ENCODE measurements at places on chromosomes 11 and 22. TPM values are rescaled to one million over a fixed set of nuclear protein-coding genes. Genes with fewer than 3 reads are reported as not detected.

DNA sequence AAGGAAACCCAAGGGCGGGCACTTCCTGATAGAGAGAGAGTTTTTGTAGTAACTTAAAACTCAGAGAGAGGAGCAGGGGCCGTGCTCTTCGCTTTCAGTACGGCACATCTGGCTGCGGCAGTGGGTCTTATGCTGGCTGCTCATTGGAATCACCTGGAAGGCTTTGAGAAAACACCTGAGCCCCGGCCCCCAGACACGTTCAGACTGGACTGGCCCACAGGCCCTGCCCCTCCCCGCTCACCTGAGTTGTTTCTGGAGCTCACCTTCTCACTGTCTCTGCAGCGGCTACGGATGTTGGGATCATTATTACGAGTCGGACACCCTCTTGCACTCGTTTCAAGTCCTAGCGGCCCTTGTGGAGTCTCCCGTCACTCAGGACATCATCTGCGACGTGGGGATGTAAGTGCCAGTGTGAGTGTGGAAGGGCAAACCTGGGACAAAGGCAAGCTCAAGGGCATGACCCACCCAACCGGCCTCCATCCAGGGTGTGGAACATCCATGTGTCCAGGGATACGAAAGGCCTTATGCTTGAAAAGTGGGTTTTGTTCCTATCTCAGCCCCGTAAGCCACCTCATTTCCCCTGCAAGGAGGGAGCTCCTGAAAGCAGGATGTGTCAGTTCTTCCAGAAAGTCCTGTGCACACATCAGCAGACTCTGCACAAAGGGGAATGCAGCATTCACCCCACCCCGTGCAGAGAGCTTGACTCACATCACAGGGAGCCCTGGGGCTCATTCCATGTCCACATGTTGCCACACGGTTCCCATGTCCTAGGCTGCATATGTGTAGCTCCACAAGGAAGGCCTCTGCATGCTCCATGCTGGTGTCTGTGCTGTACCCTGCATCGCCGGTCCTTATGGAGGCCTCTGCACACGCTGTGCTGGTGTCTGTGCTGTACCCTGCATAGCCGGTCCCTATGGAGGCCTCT is 5.4 kb downstream of the NADSYN1 start:
- DNase-seq = no peak
- no peaks in the 10 kb centered on the region for H3K36me3 ChIP-seq
- no peak overlapping the region for H3K27ac ChIP-seq

The NPTXR gene
- 4.7 TPM for polyA plus RNA-seq

DNA sequence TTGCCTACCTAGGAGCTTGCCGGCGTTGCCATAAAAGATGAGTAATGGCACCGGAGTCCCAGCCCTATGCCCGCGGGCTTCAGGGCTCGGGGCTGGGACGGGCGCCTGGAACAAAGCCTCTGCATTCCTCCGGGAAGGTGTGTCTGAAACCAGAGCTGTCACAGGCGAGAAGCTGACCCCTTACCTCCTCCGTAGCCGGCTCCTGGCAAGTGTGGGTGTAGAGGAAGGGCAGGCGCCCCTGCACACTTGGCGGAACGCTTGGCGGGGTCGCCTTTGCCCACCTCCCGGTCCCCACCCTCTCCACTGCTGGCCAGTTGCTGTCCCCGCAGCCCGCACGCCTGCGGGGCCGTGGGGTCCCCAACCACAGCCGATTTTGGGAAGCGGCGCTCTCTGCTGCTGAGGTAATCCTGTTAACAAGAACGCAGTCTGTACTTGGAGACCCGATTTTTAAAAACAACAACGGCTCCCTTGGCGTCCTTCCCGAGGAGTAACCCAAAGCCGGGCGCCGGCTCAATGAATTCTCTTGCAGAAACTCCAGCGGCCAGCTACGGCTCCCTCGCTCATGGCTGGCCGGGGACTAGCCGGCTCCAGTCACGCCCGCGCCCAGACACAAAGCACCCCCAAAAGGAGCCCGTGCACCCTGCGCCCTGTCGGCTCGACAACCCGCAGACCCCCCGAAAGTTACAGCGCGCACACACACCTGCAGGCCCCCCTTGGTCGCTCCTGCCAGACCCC is 89.2 kb downstream of the PLEKHA7 start:
- peaks cover 11% of the 10 kb centered on the region for H3K4me1 ChIP-seq
- H3K27me3 ChIP-seq = peaks cover 24% of the 10 kb centered on the region
- H3K36me3 ChIP-seq = no peaks in the 10 kb centered on the region
- H3K27ac ChIP-seq = no peak overlapping the region
- DNase-seq = peak; percentile 29
- peak overlapping the region; percentile 16 for H3K4me3 ChIP-seq

The CRYBB2 gene
- polyA plus RNA-seq = 0.24 TPM

The E2F8 gene
- not detected for polyA plus RNA-seq

GRCh38 chr11:3091846-3092602 is 34.8 kb upstream of the CARS1 start:
- H3K36me3 ChIP-seq = no peaks in the 10 kb centered on the region
- H3K27me3 ChIP-seq = no peaks in the 10 kb centered on the region
- H3K4me1 ChIP-seq = no peaks in the 10 kb centered on the region
- DNase-seq = peak; percentile 60
- no peak overlapping the region for H3K27ac ChIP-seq

The IFTAP gene
- 23.4 TPM for polyA plus RNA-seq

DNA sequence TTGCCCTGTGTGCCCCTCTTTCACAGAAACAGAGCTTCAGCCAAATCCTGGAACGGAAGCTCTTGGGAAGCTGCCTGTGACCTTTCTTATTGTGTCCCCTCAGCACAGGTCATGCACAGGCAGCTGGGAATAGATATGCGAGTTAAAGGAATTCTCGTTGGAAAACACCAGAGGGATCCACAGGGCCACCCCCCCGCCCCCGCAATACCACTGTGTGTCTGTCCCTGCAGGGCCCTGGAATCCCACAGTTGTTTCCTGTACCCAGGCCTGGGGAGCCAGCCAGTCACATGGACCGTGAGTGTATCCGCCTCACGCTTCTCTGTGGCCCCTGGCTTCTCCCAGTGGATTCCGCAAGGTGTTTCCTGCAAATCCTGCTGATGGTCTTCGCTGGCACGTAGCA is 29.0 kb downstream of the TIMP3 start:
- no peak overlapping the region for H3K4me3 ChIP-seq
- H3K27me3 ChIP-seq = no peaks in the 10 kb centered on the region
